A549 treated with GW870086 at 1 μM for 4 hours (cell line): ENCODE measurements at places on chromosomes 7 and 10. TPM values are rescaled to one million over a fixed set of nuclear protein-coding genes. Genes with fewer than 3 reads are reported as not detected.

MALRD1 gene
- total RNA-seq = not detected in 5 replicates

LIPK gene
- not detected in 5 replicates for total RNA-seq

SLC13A1 gene
- not detected in 5 replicates for total RNA-seq

ACTL6B gene
- total RNA-seq = not detected in 5 replicates

RELN gene
- total RNA-seq = 0.01 to 0.21 TPM (median 0.02 TPM) in 3 of 5 replicates, not detected in the others

PRKCQ gene
- 3.5 to 4.6 TPM (median 4.2 TPM) in 5 replicates for total RNA-seq

PTN gene
- not detected in 5 replicates for total RNA-seq

COL13A1 gene
- total RNA-seq = 0.23 to 0.65 TPM (median 0.36 TPM) in 3 of 5 replicates, not detected in the others

AHR gene
- 6.9 to 11.2 TPM (median 9.4 TPM) in 5 replicates for total RNA-seq

CCDC172 gene
- total RNA-seq = not detected in 5 replicates

HPS1 gene
- total RNA-seq = 29.5 to 37.6 TPM (median 36.0 TPM) in 5 replicates

NPC1L1 gene
- 0.03 to 0.11 TPM (median 0.06 TPM) in 5 replicates for total RNA-seq

BEND7 gene
- 8.1 to 11.0 TPM (median 9.3 TPM) in 5 replicates for total RNA-seq

PIK3CG gene
- total RNA-seq = not detected in 5 replicates

UCN3 gene
- not detected in 5 replicates for total RNA-seq

SPAM1 gene
- total RNA-seq = not detected in 5 replicates

WASHC2C gene
- 16.9 to 22.5 TPM (median 20.1 TPM) in 5 replicates for total RNA-seq

SPDYE3 gene
- not detected in 5 replicates for total RNA-seq

VAX1 gene
- total RNA-seq = 1.2 to 1.5 TPM (median 1.5 TPM) in 5 replicates

CNPY1 gene
- total RNA-seq = not detected in 5 replicates

ADRA2A gene
- 0.03 to 0.14 TPM (median 0.07 TPM) in 5 replicates for total RNA-seq

SPDYE8 gene
- total RNA-seq = not detected in 5 replicates

PON1 gene
- total RNA-seq = 0.64 to 1.1 TPM (median 0.80 TPM) in 5 replicates

SFRP4 gene
- 2.6 to 4.1 TPM (median 3.8 TPM) in 5 replicates for total RNA-seq
